Coronary artery (tissue), 2 donors: ENCODE measurements at places on chromosomes 4 and X.
A peak's percentile ranks its signal among the peaks of the same experiment; 100 is the strongest.

DNA sequence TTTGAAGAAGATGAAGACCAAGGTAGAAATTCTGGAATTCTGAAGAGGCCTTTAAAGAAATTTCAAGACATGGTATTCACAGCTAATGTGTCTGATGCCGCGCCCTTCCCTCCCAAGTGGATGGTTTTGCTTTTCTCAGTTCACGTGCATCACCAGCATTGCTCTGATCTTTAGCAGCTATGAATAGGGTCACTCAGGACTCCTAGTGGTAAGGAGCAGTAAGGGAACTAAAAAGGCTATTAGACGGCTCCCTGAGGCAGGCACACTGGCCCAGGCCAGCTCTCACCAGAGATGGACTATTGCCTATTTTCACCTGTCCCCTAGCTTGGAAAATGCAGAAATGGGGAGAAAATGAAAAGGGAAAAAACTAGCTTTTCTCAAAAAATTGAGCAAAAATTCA, 447.5 kb upstream of the RASGEF1B start:
- no peak for DNase-seq

- no peak for DNase-seq
Measured at GRCh38 chr4:142092941-142093340, 456.6 kb downstream of the IL15 start.

DNA sequence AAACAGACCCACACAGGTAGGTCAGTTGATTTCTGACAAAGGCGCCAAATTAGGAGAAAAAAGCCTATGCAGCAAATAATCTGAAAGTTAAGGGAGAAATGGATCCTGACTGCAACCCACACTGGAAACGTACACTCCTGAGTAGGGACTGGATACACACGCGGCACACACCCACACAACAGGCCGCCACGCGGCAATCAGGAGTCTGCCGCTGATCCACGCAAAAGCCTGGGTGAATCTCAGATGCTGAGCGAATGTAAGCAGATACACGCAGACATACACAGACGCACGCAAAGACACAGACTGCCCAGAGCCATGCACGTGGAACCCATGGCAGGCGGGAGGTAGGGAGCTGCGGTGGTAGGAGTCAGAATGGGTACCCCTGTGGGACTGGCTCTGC, 21.7 kb downstream of the LRPAP1 start:
- no peak for DNase-seq

DNA sequence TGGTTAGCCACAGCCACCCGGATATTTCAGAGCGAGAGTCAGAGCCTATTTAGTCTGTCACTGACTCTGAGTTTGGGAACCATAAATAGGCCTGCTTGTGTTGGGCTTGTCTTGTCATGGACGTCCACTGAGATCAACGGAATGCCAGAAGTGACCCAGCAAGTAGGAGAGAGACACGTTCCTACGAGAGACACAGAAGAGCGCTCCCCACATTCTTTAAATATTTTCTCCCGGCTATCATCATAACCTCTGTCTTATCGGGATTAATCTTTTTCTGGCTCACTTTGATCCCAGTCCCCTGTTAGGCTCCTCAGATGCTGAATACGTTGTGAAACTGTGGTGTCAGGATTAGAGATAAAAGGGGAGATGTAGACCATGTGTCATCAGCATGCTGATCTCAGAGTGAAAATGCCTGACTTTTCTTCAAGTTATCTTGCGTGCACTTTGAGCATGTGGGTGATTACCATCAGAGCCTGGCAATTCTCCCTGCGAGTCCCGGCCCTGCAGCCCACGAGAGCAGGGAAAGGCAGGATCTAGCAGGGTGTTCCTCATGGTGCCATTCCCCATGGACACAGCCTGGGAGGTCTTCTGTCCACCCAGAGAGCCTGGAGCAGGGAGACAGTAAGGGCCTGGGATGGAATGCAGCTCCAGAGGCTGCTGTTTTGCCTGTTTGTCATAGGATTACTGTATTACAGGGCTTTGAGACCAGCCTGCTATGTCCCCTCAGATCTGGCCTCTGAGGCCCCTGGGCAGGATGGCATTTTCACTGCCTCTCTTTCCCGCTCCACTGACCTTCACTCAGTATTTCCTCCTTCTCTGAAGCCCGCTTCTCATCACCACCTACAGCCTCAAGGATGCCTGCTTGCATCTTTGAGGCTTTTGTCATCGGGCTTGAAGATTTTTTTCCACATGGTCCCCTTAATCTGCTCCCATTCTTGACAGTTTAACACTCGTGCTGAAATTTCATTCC, 2.8 kb upstream of the TENM3 start:
- no peak for DNase-seq

DNA sequence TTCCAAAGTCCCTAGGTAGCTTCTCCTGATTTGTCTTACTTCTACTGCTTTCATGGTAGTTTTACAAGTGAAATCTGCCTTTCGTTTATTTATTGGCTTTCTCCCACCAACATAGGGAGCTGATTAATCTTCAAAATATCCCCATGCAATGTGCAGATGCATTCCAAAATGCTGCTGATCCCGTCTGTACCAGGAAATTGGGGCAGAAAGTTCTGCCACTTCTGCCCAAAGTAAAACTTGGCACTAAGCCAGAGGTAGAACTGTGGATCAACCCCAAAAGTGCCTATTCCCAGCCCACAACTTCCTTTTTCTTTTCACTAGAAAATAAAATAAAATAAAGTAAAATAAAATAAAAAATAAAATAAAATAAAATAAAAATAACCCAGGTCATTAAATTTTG, 47.3 kb upstream of the PPARGC1A start:
- DNase-seq, result no peak

DNA sequence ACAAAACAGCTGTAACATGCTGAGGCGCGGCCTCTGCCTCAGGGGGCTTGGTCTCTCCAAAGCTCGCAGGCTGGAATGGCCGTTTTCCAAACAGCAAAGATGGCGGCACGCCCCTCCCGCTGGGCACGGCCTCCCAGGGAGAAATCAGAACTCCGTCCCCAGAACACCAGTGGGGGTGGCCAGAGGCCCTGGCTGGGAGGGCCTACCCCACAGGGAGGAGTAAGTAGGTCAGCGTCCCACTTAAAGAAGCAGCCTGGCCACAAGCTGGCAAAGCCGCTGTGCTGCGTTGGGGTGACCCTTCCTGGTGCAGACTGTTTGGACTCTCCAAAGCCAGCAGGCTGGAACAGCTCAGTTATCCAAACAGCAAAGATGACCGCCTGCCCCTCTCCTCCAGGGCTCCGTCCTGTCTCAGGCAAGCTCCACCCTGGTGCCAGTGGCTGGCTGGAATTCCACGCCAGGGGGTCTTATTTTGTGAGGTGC, 862.8 kb downstream of the TRIML1 start:
- DNase-seq, result no peak

DNA sequence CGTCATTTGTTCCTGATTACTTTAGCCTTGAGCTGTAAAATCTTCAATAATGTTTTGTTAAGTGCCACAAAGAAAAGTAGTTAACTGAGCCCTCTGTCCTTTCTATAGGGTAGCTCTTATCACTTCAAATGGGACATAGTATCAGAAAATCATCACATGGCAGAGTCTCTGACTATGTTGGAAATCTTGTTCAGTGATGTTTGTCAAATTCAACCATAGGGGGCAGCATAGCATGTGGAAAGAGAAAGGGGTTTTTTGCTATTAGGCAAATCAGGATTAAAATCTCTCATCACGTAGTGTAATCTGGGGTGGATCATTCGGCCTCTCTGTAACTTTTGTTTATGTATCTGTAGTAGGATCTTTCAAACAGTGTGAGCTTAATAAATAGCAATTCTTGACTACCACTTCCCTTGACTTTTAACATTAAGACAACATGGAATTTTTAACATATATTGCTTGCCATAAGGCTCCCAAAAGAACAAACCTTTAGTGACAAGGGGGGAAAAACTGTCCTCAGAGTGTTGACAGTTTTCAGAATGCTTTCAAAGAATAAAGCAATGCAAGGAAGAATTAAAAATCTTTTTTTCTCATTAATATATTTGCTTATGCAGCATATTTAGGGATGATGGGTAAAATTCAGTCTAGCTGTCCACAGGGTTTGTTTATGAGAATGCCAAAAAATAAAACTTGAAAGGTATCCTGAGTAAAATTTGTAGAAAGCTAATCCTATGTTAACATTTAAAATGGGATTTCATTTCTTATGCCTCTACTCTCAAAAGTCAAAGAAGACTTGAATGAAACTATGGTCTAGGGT, 127.2 kb downstream of the FBXW7 start:
- no peak for DNase-seq

DNA sequence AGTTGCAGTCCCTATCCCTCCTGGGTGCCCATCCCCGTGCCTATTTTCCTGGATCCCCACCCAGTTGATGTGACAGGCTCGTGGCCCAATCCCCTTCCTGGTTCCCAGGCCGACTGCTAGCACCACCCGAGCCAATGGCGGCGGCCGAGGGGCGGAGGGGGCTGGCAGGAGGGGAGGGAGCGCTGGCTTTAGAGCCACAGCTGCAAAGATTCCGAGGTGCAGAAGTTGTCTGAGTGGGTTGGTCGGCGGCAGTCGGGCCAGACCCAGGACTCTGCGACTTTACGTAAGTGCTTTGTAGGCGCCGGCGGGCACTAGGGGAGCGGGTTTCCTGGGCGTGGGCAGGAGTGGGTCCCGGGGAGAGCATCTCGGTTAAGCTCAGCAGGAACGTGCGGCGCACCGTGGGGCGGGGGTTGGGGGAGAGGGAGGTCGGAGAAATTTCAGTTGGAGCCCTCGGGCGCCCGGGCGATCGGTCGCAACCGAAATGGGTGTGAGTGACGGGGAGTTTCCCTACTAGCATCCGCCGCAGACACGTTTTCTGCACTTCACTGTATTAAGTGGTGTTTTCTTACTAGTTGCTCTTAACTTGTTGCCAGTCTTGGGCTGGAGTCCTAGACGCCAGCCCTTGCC, at the start of gene PLS3:
Gene PLS3 (plus strand): TSS at position 197 of the 627 bp plus-strand sequence. CDS start 49,077 bp downstream, outside the sequence.
- DNase-seq, result peak; percentile 86

- no peak for DNase-seq
Measured at GRCh38 chr4:187286525-187286924, 562.9 kb upstream of the FAT1 start.

- no peak for DNase-seq
Measured at GRCh38 chrX:123738378-123738940, 5.6 kb upstream of the THOC2 start.

- no peak for DNase-seq
Measured at GRCh38 chrX:43745938-43746721, 90.0 kb downstream of the MAOA start.

- DNase-seq, result no peak
Measured at GRCh38 chrX:27276751-27277150, 186.4 kb downstream of the PPP4R3C start.

GRCh38 chr4:123073650-123074049, 151.3 kb upstream of the NUDT6 start:
- no peak for DNase-seq

GRCh38 chr4:26330946-26331345, 10.1 kb downstream of the RBPJ start:
- DNase-seq, result no peak

GRCh38 chrX:67673741-67674274, 130.0 kb downstream of the AR start:
- no peak for DNase-seq

DNA sequence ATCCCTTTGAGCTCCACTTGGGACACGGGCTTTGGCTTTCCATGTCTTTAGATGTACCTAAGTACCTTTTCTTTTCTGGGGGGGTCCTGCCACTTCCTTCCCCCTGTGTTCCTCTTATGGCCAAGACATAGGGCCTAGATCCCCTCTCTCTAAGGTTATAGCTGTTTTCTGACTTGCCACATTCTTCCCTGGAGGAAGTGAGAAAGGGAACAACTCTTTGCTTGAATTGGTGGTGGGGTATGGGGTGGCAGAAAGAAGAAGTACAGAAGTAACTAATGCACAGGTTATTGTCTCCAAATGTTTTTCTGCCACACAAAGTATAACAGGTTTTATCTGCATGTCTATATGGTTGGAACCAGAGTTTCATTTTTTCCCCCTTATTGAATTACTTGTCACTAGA, 29.7 kb upstream of the DIPK2B start:
- no peak for DNase-seq

GRCh38 chr4:153222707-153223426, 18.6 kb downstream of the TRIM2 start:
- peak; percentile 79 for DNase-seq

DNA sequence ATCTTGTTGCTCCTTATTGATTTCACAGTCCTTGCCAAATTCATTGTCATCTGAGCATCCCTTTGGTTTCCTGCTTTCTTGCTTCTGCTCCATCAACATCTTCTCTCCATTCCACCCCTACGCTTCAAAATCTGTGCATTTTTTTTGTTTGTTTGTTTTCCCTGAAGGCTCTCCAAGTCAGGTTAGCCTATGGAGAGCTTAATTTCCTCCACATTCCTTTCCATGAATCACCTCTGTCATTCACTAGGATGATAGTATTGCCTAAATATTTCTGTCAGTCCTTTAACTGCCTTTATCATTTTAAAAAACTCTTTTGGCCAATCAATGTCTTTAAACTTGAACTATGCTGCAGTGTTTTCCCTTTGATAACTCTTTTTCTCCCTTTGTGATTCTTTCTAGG, 67.7 kb downstream of the PPARGC1A start:
- no peak for DNase-seq

GRCh38 chrX:14779580-14779979, 93.3 kb downstream of the FANCB start:
- no peak for DNase-seq

DNA sequence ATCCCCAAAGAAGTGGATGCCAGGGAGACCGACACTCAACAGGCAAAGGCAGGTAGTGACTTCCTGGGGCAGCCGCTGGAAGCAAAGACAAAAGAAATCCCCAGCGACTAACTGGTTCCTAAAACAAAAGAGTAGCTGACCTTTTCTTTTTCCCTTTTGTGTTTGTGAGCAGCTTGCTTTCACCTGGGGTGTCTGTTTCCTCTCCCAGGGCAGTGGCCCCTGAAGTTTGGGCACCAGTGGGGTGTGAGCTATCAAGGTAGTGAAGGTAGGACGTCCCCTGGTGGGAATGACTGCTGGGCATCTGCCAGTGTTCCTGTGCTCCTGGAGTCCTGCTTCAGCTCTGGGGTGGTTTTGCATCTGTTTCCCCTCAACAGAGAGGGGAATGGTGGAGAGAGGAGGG, 41.6 kb upstream of the STIM2 start:
- DNase-seq, result no peak

GRCh38 chr4:17701882-17702281, 79.5 kb downstream of the FAM184B start:
- no peak for DNase-seq

DNA sequence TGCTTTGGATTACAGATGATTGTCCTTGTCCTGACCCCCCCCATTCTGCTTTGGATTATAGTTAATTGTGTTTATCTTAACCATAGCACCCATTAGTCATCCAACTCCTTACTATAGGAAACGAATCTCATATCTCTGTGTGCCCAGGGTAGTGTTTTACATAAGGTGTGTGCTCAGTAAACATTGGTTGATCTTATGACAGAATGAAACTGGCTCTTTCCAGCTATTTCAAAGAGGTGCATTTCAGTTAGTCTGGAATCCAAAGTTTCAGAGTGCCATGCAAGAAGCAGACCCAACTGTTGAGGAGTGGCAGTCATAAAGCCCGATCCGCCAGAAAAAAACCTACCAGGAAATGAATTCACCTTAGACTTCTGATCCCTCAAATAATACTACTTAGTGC, 14.7 kb downstream of the TRIM2 start:
- DNase-seq, result no peak

GRCh38 chr4:4456351-4456750, 69.4 kb downstream of the NSG1 start:
- no peak for DNase-seq
